ENCODE measurements at places on chromosomes 2 and 18.

GRCh38 chr2:460861-461260 is 173.0 kb upstream of the ALKAL2 start:
- DNase-seq: no peak

- no peak for DNase-seq
Measured at GRCh38 chr2:96839875-96840850, 3.7 kb downstream of the ANKRD23 start.

DNA sequence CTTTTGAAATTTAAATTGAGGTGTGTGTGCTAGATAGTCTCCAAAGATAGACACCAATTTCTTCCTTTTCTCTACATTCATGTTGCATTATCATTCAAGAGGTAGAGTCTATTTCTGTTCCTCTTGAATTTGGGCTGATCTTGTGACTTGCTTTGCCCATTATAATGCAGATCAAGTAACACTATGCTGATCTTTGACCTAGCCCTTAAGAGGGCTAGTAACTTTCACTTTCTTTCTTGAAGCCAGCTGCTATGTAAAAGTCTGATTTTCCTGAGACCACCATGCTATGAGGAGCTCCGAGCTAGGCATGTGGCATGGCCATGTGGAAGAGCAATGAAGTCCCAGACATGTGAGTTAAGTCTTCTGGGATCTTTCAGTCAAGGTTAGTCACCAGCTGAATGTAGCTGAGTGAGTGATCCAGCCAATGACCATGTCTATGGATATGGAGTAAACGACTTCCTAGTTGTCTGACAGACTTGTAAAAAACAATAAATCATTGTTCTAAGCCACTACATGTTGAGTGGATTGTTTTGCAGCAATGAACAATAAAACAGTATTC is 189.4 kb upstream of the CWC22 start:
- DNase-seq: no peak

- DNase-seq: no peak
Measured at GRCh38 chr2:106129150-106129549, 65.0 kb downstream of the UXS1 start.

- DNase-seq: no peak
Measured at GRCh38 chr2:11213090-11213638, 57.9 kb downstream of the SLC66A3 start.

GRCh38 chr2:173441222-173441621 is 86.5 kb downstream of the CDCA7 start:
- DNase-seq: no peak

All from globus pallidus (tissue), 1 donor.